Testis (tissue), 5 donors: ENCODE measurements at places on chromosomes 5 and 9.

DNA sequence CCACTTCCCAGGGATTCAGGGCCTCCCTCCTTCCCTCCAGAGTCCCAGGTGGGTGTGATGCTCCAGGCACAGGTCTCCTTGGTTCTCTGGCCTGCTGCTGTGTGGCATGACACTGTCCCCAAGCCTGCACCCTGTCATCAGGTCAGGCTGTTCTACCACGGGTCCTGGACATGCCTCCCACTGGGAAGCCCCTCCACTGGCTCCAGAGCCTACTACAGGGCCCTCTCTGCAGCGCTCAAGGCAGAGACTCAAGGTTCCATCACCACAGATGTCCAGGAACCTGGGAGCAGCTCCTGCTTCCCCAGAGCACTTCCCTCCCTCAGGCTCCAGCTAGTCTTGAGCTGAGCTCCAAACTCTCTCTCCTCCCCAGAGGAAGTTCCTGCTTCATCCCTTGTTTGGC is 237.3 kb downstream of the PBX3 start:
- DNase-seq = no peak

DNA sequence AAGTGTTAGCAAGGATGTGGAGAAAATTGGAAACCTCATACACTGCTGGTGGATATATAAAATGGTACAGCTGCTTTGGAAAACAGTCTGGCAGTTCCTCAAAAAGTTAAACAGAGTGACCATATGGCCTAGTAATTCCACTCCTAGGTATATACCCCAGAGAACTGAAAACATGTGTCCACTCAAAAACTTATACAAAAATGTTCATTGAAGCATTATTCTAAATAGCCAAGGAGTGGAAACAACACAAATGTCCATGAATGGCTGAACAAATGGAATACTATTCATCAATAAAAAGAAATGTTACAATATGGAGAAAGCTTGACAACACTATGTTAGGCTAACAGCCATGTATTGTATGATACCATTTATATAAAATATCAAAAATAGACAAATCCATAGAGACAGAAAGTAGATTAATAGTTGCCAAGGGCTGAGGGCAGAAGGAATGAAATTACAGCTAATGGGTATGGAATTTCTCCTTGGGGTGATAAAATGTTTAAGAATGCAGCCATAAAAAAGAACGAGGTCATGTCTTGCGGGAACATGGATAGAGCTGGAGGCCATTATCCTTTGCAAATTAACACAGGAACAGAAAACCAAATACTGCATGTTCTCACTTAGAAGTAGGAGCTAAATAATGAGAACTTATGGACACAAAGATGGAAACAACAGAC is 33.6 kb upstream of the FBP1 start:
- DNase-seq = no peak

GRCh38 chr5:157596487-157596886 is 20.9 kb upstream of the ADAM19 start:
- DNase-seq = no peak

- peak; percentile 89 for DNase-seq
Measured at GRCh38 chr5:135456238-135457099, 4.3 kb upstream of the TIFAB start.
